Stimulated activated CD8-positive, alpha-beta memory T cell treated with anti-CD3 and anti-CD28 coated beads, Interleukin-4, amount 100 ng/mL, for 4 hours (primary cell): ENCODE measurements at places on chromosomes 7 and 10.

DNA sequence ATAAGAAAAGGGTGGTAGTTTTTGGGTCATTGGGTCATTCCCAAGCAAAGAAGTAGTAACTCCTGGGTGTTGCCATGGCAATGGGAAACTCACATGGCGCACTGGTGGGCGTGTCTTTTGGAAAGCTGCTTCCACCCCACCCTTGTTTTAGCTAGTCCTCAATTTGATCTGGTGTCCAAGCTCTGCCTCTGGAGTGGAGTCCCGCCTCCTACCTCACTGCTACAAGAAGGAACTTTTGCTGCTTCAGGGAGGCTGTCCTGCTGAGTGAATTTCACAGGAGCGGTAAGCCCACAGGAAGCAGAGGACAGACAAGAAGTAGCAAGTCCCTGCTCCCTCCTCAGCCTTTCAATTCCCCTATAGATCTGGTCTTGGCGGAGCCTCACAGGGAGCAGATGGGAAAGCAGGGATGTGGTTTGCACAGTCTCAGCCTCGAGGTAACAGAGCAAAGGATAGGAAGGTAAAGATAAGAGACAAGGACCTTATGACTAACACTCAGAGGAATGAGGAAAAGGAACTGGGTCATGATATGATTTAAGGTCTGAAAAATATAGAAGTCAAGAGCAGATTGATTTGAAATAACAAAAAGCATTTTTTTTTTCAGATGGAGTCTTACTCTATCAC, 700.3 kb downstream of the TNS3 start:
- no peak for DNase-seq

DNA sequence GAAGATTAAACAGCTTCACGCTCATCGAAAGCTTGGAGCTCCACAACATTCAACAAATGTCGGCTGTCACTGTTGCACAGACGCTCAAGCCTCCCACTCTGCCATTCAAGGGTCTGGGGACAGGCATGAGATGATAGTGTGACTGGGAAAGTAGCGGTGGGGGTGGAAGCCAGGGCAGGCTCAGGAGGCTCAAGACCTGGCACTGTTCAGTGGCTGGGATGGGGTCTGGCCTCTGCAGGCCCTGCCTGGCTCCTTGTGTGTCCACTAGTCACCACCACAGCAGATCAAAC, 13.5 kb upstream of the GTPBP4 start:
- no peak for DNase-seq

GRCh38 chr10:86113501-86113900, 253.1 kb downstream of the GRID1 start:
- DNase-seq, result no peak

GRCh38 chr7:123999703-124000102, 33.2 kb downstream of the TMEM229A start:
- DNase-seq, result no peak

GRCh38 chr10:13834581-13835286, 248.0 kb downstream of the PRPF18 start:
- DNase-seq, result no peak
